ENCODE measurements at places on chromosomes 3 and 15.

GRCh38 chr15:95556866-95557225 is 773.7 kb upstream of the NR2F2 start:
- DNase-seq = no peak

GRCh38 chr15:68184616-68185480 is 20.3 kb downstream of the CALML4 start:
- DNase-seq = peak; percentile 86

DNA sequence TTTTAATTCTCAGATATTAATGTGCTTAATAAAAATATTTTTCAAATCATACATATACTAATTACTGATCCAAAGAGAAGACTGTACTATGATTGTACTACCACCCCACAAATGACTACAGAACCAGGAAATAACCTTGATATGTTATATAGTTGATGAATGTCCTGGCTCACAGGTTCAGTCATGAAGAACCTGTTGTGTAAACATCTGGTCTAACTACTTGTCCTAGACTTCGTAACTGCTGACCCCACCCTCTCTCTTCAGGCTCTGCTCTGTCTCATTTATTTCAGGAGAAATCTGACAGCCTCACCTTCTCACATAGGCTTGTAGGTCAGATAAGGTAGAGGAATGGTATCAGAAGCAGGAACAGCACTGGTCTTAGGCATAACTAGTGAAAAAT is 14.7 kb upstream of the CSTA start:
- DNase-seq = no peak

DNA sequence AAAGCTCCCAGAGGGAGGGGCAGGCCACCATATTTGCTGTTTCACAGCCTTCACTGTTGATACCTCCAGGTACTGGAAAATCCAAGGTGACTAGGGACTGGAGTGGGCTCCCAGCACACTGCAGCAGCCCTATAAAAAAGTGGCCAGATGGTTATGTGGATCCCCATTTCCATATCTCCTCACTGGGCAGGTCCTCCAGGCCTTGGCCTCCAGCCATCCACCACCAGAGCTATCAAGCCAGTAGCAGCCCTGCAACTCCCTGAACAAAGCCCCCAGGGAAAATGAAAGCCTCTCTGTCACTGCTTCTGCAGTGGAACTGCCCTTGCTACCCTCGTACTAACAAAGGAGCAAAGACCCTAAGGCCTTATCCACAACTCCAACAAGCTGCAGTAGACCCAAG is 58.4 kb downstream of the ILDR1 start:
- no peak for DNase-seq

DNA sequence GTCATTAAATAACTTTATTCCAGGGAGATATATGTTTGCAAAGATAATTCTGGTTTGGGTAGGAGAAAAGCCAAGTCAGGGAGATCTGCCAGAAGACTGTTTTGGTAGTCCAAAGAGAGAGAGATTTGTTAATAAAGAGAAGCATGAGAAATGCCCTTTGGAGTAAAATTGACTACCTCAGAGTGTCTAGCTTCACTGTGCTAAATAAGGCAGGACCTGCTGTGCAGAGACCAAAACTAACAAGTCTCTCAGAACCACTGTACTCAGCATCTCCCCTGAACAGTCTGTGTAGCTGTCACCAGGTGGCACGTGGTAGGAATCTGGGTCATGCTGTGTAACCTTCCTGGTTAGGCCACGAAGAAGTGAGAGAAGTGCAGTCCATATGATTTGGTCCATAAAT is 31.6 kb upstream of the SLC35G2 start:
- peak; percentile 37 for DNase-seq

DNA sequence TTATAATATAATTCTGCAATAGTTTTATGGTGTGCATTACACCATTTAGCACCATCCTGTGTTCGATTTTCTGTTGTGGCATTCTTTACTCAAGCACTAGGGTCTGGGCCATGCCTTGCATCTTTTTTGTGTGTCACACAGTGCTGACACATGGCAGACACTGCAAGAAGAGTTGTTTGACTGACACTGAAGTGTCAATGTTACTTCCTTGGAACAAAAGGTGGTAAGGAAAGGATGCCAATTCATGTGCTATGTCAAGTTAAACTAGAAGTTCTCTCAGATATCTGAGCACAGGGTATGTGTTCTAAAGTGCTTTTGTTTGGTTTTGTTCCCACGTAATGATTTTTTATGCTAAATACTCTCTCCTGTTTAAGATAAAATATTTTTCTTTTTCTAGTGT is 102.5 kb upstream of the UNC13C start:
- no peak for DNase-seq

DNA sequence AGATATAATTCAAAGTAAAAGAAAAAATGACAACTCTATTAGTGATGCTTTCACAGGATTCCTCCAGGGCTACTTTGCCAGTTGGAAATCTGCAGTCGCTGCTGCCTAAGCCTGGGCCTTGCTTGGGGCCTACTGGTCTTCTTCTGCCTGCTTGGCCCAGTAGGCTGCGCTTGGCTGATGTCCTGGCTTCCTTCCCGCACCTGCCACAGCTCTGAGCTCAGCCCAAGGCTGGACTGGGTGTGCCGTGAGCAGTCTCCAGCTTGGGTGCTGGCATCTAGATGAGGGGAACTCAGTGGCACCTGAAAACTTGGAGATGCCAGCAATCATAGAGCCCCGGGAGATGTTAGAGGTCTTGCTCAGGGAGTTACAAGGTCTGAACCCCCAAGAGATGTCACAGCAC is 108.3 kb downstream of the BCHE start:
- DNase-seq = no peak

- no peak for DNase-seq
These were observed 116.7 kb upstream of the PLCL2 start for GRCh38 chr3:16768014-16768413.

- DNase-seq = no peak
These were observed 24.1 kb downstream of the ARPP21 start for GRCh38 chr3:35663471-35663870.

DNA sequence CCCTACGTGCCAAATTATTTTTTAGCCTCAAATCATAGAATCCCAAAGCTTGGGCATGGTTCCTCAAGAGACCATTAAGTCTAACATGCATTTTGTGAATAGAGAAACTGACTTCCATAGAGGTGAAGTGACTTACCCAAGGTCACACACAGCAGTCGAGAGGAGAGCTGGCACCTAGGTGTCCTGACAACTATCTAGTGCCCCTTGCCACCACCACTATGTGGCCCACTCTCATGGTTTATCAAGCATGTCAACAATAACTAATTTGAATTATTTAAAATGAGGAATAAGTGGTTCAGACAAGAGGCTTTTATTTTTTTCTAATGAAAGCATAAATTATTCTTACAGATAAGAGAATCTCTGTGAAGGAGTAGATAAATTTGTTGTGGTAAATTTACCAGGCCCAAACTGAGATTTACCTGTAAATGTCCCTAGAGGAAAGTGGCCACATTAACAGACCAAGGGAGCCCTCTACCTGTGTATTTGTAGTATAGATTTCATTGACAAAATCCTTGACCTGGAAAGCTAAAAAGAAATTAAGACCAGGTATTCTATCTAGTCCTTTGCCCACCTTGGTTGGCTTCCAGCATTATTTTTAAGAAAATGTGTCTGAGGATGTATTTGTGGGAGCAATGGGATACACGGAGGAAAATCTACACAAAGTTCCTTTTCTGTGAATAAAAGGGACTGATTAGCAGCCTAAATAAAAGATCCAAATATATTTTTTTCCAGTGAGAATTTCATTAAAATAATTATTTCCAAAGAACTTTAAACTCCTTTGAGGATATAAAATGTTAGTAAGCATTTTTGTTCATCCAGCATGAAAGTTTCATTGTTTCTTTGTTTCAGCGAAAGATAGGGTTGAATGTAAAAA is 49.1 kb downstream of the IQCH start:
- DNase-seq = peak; percentile 16

GRCh38 chr3:110568246-110568645 is 503.4 kb upstream of the NECTIN3 start:
- no peak for DNase-seq

DNA sequence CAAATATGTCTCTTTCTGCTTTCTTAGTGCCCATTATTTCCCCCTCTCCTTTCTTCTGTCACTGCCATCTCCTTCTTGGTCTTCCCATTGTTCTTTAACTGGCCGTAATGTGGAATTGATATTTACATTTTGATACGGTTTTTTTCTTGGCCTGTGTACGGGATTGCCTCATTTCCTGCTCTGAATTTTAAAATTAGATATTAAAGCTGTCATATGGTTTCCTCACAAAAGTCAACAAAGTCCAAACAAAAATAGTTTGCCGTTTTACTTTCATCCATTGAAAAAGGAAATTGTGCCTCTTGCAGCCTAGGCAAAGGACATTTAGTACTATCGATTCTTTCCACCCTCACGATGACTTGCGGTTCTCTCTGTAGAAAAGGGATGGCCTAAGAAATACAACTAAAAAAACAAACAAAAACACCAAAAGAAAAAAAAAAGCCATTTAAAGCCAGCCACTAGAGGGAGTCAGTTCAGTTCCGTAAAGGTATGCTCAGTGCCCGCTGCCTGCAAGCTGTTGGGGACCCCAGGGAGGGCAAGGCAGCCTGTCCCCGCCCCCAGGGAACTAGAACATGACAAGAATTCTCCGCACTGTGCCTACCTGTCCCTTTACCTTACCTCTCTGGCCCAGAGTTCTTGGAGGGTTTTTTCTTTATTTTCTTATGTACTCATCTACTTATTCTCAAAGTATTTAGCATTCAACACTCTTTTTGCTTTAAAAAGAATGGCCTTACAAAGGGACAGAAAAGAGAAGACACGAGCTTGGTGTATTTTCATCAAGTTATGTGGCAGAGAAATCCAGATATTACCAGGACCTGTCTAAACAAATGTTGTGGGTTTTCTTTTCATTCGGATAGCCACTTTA is 30.0 kb upstream of the NR2E3 start:
- peak; percentile 22 for DNase-seq

- no peak for DNase-seq
These were observed 48.2 kb upstream of the VGLL4 start for GRCh38 chr3:11691767-11692531.

DNA sequence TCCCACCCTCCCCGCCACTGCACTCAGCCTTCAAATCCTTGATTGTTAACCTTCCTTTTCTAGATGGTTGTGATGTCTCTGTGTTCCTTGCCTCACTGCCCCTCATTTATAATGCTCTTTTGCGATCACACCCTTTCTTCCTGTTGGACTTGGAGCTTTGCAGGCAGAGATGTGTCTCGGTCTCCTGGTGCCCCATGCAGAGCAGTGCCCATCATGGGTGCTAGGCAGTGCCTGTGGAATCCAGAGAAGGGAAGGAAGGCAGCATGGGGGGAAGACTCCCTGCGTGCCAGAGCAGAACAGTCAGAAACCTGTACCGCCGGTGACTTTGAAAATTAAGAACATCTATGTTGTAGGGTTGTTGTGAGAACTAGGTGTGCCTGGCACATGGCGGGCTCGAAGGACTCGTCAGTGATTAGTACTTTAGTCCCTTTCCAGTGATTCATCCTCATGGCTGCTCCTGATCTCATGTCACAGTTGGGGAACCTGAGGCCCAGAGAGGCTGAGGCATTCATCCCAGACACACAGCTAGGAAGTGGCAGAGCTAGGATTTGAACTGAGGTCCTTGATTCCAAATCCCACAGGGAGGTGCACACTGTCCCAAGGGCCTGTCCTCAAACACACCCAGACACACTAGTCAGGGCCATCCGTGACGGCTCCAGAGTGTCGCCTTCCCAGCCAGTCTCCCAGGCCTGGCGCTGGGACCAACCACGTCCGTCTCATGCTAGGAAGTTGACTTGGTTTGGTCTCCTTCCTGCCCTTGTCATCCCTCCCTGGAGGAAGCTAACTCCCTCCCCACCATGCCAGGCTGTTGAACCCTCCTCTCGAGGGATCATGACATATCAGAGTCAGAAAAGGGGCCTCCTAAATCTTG is 58.3 kb downstream of the SMAD6 start:
- no peak for DNase-seq

DNA sequence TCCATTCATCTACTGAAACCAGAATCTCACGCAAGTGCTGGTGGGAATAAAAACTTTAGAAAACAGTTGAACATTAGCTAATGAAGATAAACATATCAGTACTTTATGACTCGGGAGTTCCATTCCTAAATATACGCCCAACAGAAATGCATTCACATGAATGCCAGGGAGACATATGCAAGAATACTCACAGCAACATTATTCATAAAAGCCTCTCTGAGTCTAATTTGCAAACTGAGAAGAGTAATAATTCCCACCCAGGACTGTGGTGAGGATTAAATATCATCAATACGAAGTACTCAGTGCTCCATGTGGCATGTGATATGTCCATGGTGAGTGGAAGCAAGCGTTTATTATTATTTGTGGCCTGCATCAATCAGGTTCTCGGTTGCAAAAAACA is 65.6 kb upstream of the OXTR start:
- DNase-seq = no peak

DNA sequence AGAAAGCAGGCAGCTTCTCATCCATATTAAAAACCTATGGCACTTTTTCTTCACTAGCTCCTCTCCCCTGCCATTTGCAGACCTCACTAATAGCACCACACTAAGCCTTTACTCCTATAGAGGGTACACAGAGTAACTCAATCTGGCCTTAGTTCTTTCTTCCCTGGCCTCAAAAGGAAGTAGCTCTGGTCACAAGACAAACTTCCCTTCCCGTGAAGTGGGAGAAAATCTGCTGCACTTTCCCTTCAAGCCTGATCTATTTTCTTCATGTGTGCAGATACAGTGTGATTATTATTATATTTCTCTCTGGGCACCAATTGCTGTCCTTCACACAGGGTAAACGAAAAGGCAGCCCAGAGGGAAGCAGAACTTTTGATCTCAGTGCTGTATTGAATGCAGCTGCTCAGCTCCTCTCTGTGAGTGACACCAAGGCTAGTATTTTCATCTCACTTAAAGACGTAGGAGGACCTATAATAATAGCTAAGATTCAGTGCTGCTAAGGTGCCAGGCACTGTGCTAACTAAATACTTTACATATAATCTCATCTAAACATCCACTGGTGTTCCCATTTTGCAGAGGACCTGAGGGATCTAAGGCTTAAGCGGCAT is 61.9 kb upstream of the RASGRP1 start:
- DNase-seq = peak; percentile 81

DNA sequence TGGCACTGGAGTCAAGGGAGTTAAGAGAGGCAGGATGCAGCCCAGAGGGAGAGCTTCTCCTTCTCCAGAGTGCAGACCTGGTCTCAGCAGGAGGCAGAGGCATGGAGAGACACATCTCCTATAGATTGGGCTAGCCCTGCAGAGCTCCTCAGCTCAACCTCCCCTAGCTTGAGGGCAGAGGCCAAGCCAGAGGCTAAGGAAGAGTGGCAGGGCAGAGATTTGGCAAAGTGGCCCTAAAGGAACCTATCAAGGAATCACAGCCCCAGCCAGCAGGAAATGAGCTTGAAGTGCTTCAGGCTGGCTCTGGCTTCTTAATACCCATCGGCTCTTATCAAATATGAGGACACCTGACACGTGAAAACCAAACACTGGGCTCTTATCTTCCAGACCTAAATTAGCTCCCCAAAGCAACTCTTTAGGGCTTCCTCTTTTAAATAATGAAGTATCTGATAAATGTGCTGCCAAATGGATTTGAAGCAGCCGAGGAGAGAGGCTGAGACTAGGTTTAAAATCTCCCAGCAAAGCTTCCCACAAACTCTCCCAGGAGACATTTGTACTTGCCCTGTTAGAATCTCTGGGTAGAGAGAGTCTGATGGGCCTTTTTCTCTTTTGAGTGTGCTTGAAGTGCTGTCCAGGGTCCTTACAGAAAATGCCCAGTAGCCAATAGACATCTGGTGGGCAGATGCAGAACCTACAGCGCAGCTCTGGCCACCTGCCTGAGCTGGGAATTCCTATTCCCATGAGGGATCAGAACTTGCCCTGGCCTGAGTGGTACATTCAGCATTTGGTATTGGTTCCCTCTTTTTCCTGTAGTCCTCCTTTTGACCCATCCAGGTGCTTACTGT is 271.4 kb downstream of the CLSTN2 start:
- no peak for DNase-seq
